HAP-1 (cell line): ENCODE measurements at places on chromosomes 5 and 9.

- peak; percentile 32 for DNase-seq
These were observed 166.3 kb downstream of the ATP10B start for GRCh38 chr5:160685695-160686094.

DNA sequence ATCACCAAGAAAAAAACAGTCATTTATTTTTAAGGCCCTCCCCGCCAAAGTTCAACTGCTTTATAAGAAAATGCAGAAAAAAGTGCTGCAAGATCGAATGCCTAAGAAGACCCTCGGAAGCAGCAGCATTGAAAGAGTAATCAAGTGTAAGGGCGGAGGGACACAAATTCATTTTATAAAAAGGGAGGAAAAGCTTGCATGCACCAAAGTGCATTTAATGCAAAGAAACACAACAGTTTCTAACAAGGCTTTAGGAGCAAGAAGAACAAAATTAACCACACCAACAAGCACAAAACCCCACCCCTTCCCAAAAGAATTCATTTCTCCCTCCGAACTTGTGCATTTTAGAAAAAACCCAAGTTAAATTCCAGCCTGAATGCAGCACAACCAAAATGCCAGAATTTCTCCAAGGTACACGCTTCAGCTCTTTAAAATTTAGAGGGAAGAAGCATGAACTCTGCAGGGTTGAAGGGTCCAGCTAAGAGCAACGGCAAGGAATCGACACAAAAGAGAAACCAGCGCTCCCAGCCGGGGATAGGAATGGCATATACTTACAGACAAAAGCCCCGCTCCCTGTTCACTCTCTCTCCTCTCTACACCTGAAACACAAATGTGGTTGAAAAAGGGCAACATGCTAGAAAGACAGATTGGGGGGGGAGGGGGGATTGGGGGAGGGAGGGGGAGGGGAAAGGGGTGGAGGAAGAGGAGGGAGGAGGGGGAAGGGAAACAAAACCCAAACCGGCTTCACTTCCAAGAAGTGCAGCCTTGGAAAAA lies at the start of gene NREP:
NREP (minus strand) TSS at position 614 of the 774 bp plus-strand sequence. CDS start 1,422 bp downstream, outside the sequence.
- no peak for DNase-seq

DNA sequence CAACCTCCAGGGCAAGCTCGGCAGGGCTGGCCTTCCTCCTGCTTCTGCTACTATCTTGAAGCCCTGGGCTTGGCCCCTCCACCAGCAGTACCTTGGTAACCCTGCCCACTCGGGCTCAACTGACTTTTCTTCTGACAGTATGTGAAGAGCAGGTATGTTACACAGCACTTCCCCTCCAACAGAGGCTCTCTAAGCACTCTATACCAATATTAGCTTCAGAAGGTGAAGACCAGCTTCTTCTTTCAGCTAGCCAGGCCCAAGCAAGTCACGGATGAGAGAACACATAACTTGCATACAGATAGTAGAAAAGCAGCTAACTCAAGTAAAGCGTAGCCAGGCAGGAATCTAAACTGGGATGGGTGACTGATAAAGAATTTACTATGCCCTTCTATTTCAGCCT lies 64.3 kb downstream of the FEM1C start:
- DNase-seq: no peak

DNA sequence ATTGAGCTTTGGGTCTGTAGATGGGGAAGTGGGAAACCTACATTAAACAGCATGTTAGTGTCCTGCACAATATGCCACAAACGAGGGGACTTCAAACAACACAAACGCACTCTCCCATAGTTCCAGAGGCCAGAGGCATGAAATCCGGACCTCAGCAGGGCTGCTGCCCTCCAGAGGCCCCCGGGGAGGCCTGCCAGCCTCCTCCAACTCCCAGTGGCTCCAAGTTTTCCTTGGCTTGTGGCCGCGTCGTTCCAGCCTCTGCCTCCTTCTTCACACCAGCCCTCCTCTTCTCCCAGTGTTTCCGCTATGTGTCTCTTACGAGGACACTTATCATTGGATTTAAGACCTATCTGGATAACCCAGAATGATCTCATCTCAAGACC lies 13.3 kb upstream of the COL5A1 start:
- no peak for DNase-seq

GRCh38 chr9:37730256-37730655 lies 23.3 kb upstream of the TRMT10B start:
- DNase-seq: no peak

- DNase-seq: no peak
These were observed 97.4 kb upstream of the IFNK start for GRCh38 chr9:27426511-27427271.

- DNase-seq: no peak
These were observed 65.8 kb upstream of the ERCC6L2 start for GRCh38 chr9:95809686-95810085.

GRCh38 chr5:151923866-151924476 lies 680 bp downstream of the GLRA1 start:
- DNase-seq: peak; percentile 9

GRCh38 chr9:131704141-131704983 lies 35.5 kb downstream of the RAPGEF1 start:
- DNase-seq: no peak

GRCh38 chr9:567128-567746 lies 274.3 kb upstream of the DMRT1 start:
- DNase-seq: no peak

DNA sequence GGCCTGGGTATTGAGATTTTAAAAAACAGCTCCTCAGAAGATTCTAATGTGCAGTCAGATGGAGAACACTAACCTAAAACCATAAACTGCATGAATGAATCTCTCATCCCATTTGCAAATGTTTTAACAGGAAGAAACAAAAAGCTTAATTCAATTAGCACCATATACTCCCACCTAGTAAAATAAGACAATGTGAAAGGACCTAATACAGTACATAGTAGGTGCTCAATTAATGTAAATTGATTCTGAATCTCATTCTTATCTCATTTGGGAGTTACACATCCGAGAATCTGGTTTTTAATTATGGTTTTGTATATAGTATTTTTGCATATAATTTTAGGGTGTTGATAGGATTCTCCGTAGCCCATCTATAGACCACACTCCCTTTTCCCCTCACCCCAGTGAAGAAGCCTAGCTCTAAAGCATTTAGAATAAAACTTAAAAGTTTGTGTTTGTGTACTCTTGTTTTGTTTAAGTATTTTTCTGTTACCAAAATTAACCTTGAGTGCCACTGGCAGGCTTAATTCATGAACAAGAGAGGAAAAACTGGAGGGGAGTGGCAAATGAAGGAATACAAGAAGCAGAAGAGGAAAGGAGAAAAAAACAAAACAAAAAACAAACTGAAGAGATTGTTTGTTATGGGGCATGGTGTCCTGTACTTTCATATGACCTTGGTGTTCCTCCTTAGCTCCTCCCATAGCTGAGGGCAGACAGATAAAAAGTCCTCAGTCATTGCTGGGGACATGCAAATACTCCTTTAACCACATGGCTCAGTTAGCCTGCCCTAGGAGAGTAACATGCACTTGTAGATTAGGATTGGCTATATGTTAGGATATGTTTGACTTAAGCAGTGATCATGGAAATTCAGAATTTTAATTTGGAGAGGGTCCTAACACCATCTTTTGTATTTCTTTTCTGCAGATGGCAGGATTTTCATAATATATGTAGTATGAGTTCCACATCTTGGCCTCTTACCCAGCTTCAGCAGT lies 1.2 kb downstream of the RNF14 start:
- peak; percentile 63 for DNase-seq

DNA sequence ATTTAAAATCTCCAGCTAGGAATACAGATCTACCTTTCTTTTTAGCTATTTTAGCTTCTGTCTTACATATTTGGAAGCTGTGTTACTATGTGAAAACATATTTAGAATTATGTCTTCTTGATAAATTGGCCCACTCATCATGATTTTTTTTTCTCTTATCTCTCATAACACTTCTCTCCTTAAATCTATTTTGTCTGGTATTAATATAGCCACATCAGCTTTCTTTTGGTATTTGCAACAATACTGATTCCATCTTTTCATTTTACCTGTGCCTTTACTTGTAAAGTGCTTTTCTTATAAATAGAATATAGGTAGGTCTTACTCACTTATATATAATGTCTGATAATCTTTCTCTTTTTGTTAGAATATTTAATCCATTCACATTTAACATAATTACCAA lies 19.6 kb downstream of the PJA2 start:
- no peak for DNase-seq

GRCh38 chr5:150598006-150598405 lies 42.5 kb upstream of the SYNPO start:
- DNase-seq: no peak

DNA sequence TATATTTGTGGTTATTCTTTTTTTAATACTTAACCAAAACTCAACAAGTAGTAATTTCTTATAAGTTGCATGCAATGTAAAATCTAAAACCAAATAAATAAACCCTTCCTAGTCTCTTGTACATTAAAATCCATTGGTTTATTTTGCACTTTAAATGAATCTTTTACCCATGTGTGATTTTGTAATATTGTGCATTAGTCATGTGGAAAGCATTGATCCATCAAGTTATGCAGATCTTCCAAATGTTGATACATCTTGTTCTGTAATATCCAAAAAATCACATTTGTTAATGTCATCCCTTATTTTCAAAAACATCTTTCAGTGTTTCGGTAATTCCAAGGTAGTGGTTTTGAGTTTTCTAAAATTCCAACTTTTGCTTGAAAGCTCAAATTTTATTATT lies 63.3 kb downstream of the CWC27 start:
- DNase-seq: no peak

DNA sequence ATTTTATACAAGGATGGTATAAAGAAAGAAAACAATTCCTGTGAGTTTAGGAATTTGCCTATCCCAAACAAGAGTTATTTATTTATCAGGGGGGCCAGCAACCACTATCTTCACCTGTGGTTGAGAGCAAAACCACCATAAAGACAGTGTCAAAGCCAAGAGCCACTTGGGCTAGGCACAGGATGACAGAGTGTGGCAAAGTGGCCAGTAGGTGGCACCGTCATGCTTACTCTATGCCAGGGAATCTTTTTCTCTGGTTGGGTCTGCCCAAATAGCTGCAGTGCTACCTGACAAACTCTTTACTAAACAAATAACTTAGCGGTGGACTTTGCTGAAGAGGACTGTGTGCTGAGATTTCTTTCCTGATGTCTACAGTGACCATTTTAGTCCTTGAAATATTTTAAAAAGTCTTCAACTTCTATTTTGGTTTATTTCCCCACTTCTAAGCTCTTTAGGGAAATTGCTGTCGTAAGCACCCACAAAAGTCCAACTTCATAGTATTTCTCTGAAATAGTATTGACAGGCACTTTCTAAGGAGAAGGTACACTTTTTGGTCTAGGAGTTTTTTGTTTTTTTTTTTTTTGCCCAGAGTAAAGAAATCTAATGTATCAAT lies 285.0 kb downstream of the RFX3 start:
- peak; percentile 72 for DNase-seq

- no peak for DNase-seq
These were observed 117.2 kb downstream of the PSD2 start for GRCh38 chr5:139912804-139913203.

- no peak for DNase-seq
These were observed 46.9 kb downstream of the NEURL1B start for GRCh38 chr5:172687940-172688339.

DNA sequence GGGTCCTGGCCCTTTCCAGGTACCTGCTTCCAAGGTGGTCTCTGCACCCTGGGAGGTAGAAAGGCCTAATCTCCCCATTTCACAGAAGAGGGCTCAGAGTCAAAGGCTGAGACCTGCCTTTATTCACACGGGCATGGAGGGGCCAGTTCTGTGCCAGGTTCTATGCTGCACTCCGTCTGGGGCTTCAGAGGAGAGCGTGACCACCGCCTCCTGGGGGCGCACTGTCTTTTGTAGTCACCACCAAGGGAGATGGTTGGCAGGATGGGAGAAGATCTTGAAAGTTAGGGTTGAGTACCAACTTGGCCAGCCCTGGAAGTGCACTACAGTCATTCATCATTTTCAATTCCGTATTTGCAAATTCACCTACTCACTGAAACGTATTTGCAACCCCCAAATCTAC lies 23.7 kb upstream of the PRDM12 start:
- no peak for DNase-seq

- DNase-seq: no peak
These were observed 86.6 kb downstream of the C5orf15 start for GRCh38 chr5:133881576-133882388.

- DNase-seq: no peak
These were observed 37.8 kb downstream of the ASTN2 start for GRCh38 chr9:117377046-117377445.

DNA sequence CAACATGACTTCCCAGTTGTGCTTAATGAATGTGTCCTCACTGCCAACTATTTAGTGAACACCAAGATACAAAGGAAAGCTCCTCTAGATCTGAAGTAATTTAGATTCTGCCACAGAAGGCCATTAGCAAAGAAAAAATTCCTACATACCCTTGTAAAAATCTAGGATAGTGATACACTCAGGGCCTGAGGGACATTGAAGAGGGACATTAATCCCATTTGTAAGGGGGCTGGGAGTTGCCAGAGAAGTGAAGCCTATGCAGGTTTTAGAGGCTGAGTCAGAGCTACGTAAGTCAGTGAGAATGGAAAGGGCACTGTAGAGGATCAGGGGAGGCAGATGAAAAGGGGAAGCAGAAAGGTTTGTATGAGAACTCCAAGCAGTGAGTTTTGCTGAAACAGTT lies 286.9 kb upstream of the TARS1 start:
- DNase-seq: no peak

DNA sequence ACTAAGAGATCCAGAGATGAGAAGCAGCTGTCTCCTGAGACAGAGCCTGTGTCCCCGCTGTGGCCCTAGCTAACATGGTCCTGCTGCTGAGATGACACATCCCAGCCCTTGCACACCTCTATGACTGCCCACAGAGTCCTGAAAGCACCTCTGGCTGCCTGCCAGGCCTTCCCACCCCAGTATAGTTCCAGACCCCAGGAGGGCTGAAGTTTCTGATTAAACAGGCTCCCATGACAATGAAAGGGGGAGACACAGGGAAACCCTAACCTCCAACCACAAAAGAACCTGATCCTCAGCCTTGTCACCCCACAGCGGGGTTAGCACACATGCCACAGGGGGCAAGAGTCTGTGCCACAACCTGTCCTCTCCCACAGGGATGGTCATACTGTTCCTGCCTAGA lies 15.6 kb downstream of the CIZ1 start:
- no peak for DNase-seq

GRCh38 chr5:9790276-9790675 lies 160.1 kb upstream of the TAS2R1 start:
- DNase-seq: no peak

GRCh38 chr9:112703304-112703703 lies 14.6 kb downstream of the INIP start:
- no peak for DNase-seq
